ENCODE measurements at places on chromosomes 13 and 19.

DNA sequence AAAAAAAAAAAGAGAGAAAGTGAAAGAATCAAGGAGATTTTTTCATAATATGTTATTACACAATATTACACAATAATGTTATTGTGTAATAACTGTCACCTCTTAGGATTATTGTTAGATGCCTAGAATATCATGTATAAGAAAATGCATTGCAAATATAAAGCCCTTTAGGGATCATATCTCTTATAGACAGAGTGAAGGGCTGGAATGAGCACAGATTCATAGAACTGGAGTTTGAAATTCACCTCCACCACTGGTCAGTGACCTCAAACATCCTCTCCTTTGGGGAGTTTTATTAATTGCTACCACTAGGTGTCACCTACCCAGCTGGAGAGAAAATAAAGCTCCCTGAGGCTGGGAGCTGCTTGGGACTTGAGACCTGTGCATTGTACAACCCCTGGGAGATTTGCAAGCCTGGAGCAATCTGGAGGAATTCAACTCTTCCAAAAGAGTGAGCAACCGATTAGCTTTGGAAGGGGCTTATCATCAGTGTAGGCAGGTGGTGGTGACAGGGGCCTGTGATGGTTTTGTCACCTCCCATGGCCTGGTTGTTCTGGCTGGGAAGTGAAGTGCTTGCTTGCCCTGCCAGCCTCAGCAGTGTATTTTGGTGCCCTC lies 30.3 kb upstream of the FRY start:
- no peak for DNase-seq

DNA sequence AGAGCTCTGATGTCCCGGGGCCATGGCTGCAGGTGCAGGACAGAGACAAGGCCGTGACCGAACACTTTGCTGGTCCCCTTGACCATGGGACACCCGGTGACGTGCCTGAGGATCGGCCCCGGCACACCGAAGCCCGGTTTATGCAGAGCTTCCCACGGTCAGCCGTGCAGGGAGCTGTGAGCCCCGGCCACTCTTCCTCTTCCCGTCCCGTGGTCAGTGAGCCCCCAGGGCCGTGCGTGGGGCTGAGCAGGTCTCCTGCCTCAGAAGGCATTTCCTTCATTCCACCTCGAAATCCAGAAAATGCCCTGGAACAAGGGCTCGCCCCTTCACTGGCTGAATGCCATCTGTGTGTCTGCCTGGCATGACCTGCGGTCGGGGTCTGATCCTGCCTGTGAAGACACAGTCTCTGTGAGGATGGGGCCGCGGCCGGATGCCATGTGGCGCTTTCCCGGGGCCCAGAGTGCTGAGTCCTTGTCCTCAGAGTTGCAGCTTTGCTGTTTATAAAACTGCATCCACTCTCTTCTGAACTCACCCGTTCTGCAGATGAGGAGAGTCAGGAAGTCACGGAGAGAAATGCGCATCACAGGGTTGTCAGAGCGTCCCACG lies 16.9 kb downstream of the MCF2L start:
- DNase-seq = no peak

DNA sequence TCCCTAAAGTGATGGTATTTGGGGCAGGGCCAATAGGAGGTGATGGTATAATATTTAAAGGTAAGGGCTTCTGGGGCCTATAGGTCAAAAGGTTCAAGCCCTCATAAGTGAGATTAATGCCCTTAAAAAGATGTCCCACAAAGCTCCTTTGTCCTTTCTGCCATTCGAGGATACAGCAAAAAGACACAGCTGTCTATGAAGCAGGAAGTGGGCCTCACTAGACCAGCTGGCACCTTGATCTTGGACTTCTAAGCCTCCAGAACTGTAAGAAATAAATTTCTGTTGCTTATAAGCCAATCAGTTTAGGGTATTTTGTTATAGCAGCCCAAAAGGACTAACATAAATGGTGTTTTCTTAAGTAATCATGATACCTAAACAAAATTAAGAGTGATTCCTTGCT lies 27.2 kb upstream of the POU4F1 start:
- no peak for DNase-seq

- no peak for DNase-seq
Observed at GRCh38 chr19:17293605-17294004, 9.6 kb downstream of the ABHD8 start.

DNA sequence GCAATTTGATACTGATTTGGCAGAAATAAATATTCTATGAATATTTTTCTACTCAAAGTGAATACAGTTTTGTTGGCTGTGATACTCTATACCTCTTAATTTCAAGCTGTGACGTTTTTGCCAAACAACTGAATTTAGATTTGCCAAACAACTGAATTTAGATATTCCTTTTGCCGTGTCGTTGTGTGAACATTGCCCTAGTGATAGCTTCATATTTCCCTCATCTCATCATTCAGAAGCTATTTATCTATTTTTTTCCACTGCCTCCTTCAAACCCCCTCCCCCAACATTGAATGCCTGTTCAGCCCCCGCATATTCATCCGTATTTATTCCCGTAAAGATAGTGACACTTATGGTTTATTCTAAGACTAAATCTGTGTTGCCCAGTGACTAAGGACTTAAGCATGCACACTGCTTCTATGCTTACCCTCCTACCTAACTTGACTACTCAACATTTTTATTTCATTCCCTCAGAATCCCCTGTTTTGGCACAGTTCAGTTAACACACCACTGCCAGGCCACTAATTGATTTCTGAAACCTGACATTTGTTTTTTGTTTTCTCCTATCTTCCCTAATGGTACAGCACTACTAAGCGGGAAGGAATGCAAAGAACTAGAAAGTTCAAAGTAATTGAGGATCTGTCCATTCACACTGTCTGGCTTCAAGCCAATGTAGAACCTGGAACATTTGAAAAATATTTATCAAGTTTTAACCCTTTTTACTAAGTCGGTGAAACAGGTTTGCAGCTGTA lies 2.8 kb upstream of the KLF5 start:
- no peak for DNase-seq

DNA sequence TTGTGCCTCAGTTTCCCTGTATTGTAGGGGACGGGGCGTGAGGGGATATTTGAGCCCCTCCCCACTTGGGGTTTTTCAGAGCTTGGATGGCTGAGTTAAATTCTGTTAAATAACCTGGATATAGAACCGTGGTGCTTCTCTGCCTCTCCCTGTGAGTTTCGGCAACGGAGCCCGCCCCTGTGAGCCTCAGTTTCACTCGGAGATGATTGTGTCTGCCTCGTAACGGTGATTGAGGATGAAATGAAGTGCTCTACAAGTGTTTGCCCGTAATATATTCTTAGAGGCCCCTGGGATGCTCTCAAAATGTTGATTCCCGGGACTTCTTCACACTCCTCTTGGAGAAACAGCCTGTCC lies 509 bp downstream of the KXD1 start:
- no peak for DNase-seq

DNA sequence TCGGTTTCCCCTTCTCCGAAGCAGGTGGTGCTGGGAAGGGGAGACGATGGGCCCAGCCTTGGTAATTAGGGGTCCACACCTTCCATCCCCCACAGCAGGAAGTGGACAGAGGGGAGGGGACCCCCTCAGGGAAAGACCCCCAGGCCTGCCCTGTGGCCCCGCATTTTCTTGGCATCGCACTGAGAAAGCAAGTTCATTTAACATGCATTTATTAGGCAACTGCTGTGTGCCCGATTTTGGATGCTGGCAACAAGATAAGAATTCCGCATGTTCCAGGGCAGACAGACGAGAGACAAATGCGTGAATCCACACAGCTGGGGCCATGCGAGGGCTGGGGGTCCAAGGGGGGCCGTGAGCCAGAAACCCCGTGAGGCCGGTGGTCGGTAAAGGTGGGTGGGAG lies 28.4 kb downstream of the ARID3A start:
- DNase-seq = no peak

DNA sequence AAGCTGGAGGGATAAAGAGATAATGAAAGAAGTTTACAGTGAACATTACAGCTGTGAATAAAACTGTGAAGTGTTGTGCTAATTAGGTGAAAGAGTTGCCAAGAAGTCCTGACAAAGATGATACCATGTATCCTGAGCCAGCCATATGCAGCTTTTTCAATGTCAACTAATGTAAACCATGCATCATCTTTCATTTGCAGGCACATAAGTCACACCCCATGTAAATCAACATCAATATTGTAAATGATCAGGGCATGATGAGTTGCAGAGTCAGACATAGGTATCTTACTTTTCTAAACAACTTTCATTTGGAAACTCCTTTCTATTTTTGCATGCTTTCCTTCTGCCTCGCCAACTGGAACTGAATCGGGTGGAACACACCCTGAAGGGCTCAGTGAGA lies 569.1 kb downstream of the TBC1D4 start:
- DNase-seq = no peak
